LHCN-M2 (cell line): ENCODE measurements at places on chromosomes 6 and 20. TPM values are rescaled to one million over a fixed set of nuclear protein-coding genes. Genes with fewer than 3 reads are reported as not detected.

- DNase-seq = no peak
Measured at GRCh38 chr6:167396659-167397490, 72.0 kb downstream of the TTLL2 start.

GRCh38 chr6:36964908-36965307, 10.4 kb downstream of the PI16 start:
- no peak for DNase-seq

OPN5 gene
- not detected in 2 replicates for total RNA-seq

DNA sequence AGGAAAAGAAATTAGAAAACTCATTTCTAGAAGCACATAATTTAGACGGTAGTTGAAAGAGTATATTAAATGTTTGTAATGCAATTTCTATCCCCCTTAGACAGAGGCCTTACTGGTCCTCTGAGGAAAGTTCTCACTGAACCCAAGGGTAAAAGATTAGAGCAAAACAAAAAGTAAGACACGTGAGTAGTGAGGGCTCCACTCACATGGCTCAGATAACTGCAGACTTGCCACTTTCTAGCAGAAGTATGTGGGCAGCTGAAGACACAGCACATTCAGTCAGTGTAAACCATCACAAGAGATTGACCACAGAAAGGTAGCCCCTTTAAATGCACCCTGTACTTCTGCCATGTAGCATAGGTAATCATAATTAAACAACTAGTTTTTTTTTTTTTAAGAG, 193.8 kb downstream of the BTBD9 start:
- DNase-seq = no peak

SRSF6 gene
- total RNA-seq = 51.0 and 64.8 TPM in 2 replicates

MAK gene
- total RNA-seq = not detected in 2 replicates

ADTRP gene
- total RNA-seq = 0.64 and 2.2 TPM in 2 replicates

MRPS18B gene
- 56.5 and 67.9 TPM in 2 replicates for total RNA-seq

GRCh38 chr6:49052901-49053300, 410.2 kb downstream of the MMUT start:
- DNase-seq = no peak

IL17F gene
- not detected in 2 replicates for total RNA-seq

XRN2 gene
- total RNA-seq = 99.6 and 125 TPM in 2 replicates
